ENCODE measurements at places on chromosomes 12 and 14. TPM values are rescaled to one million over a fixed set of nuclear protein-coding genes. Genes with fewer than 3 reads are reported as not detected.
A peak's percentile ranks its signal among the peaks of the same experiment; 100 is the strongest.

DNA sequence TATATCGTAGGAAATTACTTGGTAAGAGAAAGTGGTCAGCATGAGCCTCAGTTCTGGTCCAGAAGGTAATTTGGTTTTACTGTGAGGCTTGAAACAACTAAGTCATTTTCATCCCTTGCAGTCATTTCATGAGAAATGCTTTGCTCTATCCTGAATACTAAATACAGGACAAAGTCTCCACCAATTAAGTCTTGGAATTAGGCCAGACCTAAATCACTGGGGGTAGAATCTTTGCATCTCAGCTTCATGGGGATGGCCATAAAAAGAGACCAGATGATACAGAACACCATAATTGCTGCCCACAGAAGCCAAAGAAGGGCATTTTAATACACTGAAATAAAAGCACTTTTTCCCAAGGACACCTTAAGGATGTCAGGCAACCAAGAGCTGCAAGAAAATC is 277.9 kb upstream of the DCN start:
- no peak overlapping the region for H3K27ac ChIP-seq
- no peaks in the 10 kb centered on the region for H3K27me3 ChIP-seq
- H3K4me3 ChIP-seq: no peak overlapping the region
- H3K36me3 ChIP-seq: no peaks in the 10 kb centered on the region
- no peak for DNase-seq
- H3K4me1 ChIP-seq: no peaks in the 10 kb centered on the region

GRCh38 chr12:32201976-32202375 is 95.3 kb downstream of the BICD1 start:
- H3K36me3 ChIP-seq: peaks cover 2% of the 10 kb centered on the region
- H3K4me3 ChIP-seq: no peak overlapping the region
- no peak overlapping the region for H3K27ac ChIP-seq
- no peaks in the 10 kb centered on the region for H3K27me3 ChIP-seq

GRCh38 chr14:33848706-33849454 is 102.0 kb downstream of the EGLN3 start:
- no peak overlapping the region for H3K27ac ChIP-seq
- H3K36me3 ChIP-seq: no peaks in the 10 kb centered on the region
- no peak overlapping the region for H3K4me3 ChIP-seq

DNA sequence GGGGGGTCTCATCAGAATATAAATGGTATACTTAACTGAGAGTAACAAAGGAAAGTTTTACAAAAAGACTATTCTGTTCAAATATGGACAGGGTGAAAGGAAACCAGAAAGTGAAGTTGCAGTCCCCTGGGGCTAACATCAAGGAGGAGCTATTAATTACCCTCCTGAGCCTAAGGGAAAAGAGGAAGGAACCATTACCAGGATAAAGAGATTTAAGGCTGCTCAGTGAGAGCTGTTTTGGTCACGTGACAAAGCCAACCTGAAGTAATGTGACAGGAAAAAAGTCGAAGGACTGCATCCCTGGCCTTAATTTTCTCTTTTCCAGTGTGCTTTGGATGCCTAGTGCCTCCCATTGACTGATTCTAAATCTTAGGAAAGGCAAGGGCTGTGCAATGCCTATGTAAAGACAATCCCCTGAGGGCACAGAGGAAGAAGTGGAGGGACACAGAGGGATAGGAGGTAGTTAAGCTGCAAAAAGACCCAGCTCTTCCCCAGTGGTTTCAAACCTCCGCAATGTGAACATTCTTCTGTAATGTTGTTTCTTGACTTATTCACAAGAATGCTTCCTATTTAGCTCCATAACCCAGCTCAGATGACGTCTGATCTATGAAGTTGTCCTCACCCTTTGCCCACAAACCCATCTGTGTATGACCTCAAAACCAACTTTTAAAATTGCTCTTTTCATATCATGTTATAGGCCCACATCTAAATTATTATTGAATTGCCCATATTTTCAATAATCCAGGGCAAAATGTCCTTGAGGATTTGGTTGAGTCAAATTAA is 187.7 kb upstream of the DCN start:
- H3K4me3 ChIP-seq: no peak overlapping the region
- H3K36me3 ChIP-seq: peaks cover 2% of the 10 kb centered on the region
- DNase-seq: no peak
- H3K27me3 ChIP-seq: peaks cover 2% of the 10 kb centered on the region
- no peak overlapping the region for H3K27ac ChIP-seq

Gene FSCB
- not detected for total RNA-seq

Gene DLK1
- total RNA-seq: 0.86 TPM

- H3K4me1 ChIP-seq: peaks cover 7% of the 10 kb centered on the region
- H3K36me3 ChIP-seq: no peaks in the 10 kb centered on the region
- H3K27me3 ChIP-seq: no peaks in the 10 kb centered on the region
- no peak overlapping the region for H3K27ac ChIP-seq
- peak; percentile 83 for DNase-seq
- no peak overlapping the region for H3K4me3 ChIP-seq
Measured at GRCh38 chr14:105496831-105497591, 6.0 kb downstream of the TEDC1 start.

Gene STAT2
- total RNA-seq: 334 TPM

GRCh38 chr12:58918469-58918844 is 1.8 kb downstream of the LRIG3 start:
- H3K4me3 ChIP-seq: peak overlapping the region; percentile 84
- peaks cover 28% of the 10 kb centered on the region for H3K36me3 ChIP-seq
- H3K27ac ChIP-seq: peak overlapping the region; percentile 97
- peaks cover 47% of the 10 kb centered on the region for H3K4me1 ChIP-seq

DNA sequence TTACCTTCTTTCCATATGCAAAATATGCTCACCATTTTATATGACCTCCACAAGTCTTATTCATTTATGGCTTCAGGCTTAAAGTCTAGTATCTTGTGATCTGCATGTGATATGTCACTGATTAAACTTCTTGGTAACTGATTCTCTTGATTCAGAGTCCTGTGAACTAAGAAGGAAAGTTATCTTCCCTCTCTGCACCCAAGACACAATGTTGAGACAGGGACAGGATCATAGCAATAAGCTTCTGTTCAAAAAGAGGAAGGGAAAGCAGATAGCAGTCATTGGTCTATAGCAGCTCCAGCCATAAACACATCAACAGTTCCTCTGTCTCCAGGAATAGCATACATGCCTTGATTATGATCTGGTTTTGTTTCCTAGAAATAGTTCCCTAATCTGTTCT is 103.1 kb downstream of the UNC79 start:
- DNase-seq: no peak
- H3K27ac ChIP-seq: no peak overlapping the region
- H3K27me3 ChIP-seq: no peaks in the 10 kb centered on the region
- H3K36me3 ChIP-seq: no peaks in the 10 kb centered on the region
- H3K4me3 ChIP-seq: no peak overlapping the region

- H3K36me3 ChIP-seq: no peaks in the 10 kb centered on the region
- no peak for DNase-seq
- no peak overlapping the region for H3K4me3 ChIP-seq
- no peaks in the 10 kb centered on the region for H3K4me1 ChIP-seq
Measured at GRCh38 chr12:129339336-129339735, 486.1 kb downstream of the GLT1D1 start.

GRCh38 chr14:99080306-99080705 is 191.7 kb downstream of the BCL11B start:
- no peaks in the 10 kb centered on the region for H3K36me3 ChIP-seq
- H3K27me3 ChIP-seq: peaks cover 28% of the 10 kb centered on the region
- no peak overlapping the region for H3K27ac ChIP-seq
- DNase-seq: peak; percentile 65
- H3K4me3 ChIP-seq: no peak overlapping the region

Gene HNRNPC
- 430 TPM for total RNA-seq

GRCh38 chr14:68342216-68342763 is 450.6 kb downstream of the ZFP36L1 start:
- no peak overlapping the region for H3K4me3 ChIP-seq
- no peaks in the 10 kb centered on the region for H3K4me1 ChIP-seq
- H3K36me3 ChIP-seq: peaks cover 4% of the 10 kb centered on the region
- no peaks in the 10 kb centered on the region for H3K27me3 ChIP-seq
- H3K27ac ChIP-seq: no peak overlapping the region
- DNase-seq: no peak
